Cerebellar cortex (tissue), 1 donor: ENCODE measurements at places on chromosomes 11 and 22.

DNA sequence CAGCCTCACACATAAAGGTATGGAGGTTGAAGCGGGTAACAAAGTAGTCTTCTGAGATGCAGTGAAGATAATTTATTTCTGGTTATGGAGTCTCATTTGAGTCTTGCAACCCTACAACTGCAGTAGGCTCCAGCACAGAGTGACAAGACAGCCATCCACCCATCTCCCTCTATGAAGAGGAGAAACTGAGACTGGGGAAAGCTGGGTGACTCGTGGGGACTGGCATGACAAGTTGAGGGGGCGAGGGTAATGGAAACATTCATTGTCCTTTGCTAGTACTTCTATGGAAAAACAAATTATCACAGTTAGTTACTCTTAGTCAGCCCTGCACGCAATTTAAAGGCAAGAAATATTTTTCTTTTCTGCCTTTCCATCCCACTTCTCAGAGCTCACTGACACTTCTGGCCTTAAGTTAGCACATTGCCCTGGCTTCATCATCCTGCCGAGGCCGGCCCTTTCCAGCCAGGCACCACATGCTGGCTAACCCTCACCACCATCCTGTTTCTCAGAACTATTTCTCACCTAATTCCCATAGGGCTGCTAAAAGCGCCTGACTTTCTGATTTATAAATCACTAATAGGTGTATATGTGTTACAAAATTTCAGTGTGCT lies 361.1 kb downstream of the ETS1 start:
- no peak for DNase-seq

DNA sequence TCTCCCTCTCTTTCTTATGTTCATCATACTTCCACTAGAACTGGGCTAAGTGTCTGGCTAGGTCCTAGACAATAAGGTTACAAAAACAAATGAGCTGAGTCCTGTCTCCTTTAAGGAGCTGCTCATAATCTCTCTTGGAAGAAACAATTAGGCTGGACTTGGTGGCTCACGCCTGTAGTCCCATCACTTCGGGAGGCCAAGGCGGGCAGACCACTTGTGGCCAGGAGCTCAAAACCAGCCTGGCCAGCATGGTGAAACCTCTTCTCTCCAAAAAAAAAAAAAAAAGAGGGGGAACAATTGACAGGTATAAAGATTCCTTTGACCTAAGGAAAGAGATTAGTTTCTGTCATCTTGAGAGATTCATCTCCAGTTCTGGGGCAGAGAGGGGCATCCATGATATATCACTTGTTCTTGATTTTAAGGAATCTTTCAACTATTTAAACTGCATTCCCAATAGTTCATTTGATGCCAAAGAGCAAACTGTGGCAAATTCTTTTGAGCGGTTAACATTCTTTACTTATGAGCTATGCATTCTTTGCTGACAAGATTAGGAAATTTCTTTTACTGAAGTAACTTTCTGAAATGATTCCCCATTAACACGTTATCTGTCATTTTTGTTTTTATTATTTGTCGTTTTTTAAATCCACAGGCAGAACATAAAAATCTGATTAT lies 125.5 kb downstream of the C11orf87 start:
- DNase-seq: no peak

DNA sequence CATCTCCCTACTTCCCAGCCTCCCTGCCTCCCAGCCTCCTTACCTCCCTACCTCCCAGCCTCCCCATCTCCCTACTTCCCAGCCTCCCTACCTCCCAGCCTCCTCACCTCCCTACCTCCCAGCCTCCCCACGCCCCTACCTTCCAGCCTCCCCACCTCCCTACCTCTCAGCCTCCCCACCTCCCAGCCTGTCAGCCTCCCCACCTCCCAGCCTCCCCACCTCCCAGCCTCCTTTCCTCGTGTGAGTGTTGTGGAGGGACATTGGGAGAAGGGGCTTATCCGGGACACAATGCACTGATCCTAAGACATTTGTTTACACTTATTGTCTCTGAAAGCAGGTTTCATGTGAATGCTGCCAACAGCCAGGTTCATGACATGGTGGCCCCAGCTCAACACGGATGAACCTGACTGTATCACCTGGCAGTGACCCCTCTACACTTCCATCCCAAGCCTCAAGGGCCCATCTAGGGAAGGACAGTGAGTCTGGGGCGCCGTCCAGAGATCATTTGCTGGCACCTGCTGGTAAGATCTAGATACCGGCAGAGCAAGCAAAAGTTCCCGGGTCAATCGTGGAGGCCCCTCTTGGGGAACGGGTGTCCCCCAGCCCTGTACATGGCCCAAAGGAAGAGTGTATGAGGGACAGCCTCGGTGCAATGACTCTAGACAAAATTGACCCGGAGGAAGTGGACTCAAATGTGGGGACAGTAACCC lies 34.5 kb upstream of the TH start:
- no peak for DNase-seq

GRCh38 chr22:19892257-19892879 lies 37.7 kb upstream of the GNB1L start:
- no peak for DNase-seq

DNA sequence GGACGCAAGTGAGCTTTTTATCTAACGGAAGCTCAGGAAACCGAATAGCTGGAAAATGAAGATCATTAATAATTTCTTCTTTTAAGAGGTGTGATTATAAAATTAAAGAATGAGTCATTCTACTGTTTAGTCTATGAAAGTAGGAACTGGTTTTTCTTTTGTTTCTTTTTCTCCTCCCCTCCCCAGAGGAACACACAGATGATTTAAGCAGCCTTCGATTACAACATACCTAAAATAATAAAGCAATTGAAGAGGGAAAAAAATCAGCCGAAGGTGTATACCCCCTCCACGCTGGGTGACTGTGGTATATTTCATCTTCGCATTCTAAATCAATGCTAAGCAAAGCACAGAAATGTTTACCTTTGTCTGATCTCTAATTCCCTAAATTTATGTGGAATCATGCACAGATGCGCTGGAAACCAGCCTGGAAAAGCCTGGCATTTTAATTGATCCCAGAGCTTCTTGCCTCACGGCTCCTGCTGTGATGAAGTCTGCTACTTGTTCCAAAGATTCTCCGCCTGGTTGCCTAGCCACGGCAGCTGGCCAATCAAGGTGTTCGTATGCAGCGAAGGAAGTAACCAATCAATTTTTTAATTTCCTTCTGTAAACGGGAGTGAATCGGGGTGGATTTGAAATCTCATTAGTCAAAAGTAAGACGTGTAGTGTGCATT lies 133.9 kb downstream of the FANCF start:
- peak; percentile 20 for DNase-seq

GRCh38 chr11:36627006-36627405 lies 29.0 kb upstream of the RAG2 start:
- no peak for DNase-seq

DNA sequence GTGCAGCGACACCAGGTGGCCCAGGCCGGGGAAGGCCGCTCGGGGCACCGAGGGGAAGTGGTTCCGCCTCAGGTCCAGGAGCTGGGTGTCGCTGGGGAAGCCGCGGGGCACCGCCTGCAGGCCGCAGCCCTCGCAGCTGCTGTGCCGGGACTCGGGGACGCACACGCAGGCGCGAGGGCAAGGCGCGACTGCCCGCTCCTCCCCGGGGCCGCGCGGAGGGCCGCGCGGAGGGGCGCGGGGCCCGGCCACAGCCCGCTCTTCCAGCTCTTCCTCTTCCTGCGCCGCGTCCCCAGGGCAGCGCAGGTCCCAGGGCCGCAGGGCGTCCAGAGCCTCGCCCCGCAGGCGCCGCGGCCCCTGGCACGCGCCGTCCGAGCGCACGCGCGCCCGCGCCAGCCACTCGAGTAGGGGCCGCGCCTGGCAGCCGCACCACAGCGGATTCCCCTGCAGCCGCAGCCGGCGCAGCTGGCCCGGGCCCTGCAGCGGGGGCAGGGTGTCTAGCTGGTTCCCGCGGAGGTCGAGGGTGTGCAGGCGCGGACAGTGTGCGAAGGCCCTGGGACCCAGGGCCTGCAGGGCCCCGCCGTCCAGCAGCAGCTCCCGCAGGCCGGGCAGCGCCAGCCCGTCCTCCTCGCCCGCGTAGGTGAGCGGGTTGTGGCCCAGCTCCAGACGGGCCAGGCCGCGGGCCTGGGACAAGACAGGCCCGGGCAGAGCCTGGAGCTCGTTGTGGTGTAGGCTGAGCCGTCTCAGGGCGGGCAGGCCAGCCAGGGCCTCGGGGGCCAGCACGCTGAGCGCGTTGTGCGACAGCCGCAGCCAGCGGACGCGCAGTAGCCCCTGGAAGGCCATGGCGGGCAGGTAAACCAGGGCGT lies 2.8 kb downstream of the CHADL start:
- peak; percentile 46 for DNase-seq

GRCh38 chr11:66639066-66639813 lies 737 bp downstream of the RBM4 start:
- peak; percentile 52 for DNase-seq

- DNase-seq: no peak
Measured at GRCh38 chr22:19984201-19984753, 32.3 kb downstream of the ARVCF start.

GRCh38 chr11:27470826-27471588 lies 1.6 kb downstream of the LGR4 start:
- DNase-seq: peak; percentile 82

- DNase-seq: no peak
Measured at GRCh38 chr11:63888170-63889086, 28.5 kb downstream of the RCOR2 start.

DNA sequence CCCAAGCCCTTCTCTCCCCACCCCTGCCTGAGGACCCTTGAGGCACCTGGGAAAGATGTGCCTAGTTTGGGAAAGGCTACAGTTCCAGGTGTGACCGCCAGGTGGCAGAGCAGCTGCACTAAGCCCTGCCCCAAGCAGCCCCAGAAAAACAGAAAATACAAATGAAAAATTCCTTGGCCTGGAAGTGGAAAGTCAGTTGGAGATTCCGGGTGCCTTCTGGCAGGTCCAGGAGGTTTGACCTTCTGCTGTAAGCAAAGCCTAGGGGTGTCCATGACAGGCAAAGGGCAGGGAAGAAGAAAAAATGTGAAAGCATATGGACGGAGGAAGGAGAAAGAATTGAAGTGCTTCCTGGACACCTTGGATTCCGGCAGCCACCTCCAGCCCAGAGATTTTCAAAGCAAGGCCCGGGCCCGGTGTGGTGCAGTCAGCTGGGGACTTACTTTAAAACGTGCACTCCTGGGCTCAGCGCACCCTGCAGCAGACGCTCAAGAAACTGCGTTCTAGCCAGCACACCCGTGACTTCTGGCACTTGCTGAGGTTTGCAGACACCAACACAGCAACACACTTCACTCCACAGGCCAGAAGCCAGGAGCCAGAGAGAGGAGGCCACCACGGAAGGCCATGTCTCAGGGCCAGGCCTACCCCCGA lies 37.3 kb upstream of the SLC22A12 start:
- peak; percentile 95 for DNase-seq

GRCh38 chr11:2863276-2863618 lies 22.3 kb downstream of the CDKN1C start:
- DNase-seq: no peak

- no peak for DNase-seq
Measured at GRCh38 chr11:118699506-118700220, 20.2 kb upstream of the TREH start.

- DNase-seq: no peak
Measured at GRCh38 chr11:69220561-69221051, 64.9 kb downstream of the SMIM38 start.

- no peak for DNase-seq
Measured at GRCh38 chr11:45919806-45920530, 2.3 kb upstream of the PEX16 start.

DNA sequence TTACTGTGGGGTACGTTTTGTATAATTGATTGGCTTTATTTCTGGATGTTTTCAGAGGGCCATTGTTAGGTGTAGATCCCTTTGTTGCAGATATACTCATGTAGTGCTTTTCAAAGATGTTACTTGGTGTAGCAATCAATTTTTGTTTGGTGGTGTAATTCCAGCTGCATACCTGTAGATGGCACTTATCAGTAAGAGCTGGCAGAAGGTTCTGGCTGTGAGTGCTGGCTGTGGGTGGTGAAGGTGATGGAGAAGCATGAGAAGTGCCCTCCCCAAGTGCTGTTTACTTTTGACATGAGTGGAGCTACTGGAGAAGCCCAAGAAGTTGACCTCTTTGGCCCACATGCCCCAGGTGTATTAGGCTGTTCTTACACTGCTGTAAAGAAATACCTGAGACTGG lies 1074.9 kb downstream of the FAM181B start:
- DNase-seq: no peak

- DNase-seq: no peak
Measured at GRCh38 chr11:118612378-118612777, 5.0 kb downstream of the PHLDB1 start.

DNA sequence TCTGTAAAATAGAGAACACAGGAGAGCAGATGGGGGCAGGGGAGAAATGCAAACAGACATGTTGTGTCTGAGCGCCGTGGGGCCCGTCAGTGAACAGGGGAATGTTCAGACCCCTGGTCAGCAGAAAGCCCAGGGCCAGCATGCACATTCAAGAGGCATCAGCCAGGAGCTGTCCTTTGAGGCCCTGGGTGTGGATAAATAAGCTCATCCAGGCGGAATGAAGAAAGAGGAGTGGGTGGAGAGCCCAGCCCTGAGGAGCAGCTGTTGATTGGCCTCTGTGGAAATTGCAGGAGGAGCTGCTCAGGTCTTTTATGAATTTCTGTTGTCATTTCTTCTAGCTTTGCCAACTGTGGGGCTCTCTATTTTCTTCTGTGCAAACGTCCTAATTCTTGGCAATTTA lies 49.7 kb upstream of the CECR2 start:
- no peak for DNase-seq

DNA sequence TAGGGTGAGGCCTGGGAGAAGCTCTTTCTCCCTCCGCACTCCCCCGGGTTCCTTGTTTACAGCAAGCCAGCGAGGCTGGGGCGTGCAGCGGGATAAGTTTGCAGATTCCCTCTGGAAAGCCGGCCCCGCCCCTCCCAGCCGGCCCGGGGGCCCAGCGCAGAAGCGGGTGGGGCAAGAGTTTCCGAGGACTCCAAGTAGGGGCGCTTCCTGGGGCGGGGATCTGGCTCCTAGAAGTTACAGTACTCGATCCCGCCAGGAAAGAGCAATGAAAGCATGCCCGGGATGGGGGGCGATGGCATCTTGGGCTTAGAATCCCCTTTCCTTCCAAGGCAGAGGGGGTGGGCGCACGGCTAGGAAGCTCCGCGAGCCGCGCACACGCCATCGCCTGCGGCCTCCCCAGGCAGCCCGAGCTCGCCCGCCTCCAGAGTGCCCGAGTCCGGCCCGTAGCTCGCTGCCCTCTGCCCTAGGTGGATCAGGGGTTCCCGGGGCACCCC lies 385 bp downstream of the TST start:
- DNase-seq: no peak
